Activated CD4-positive, alpha-beta T cell treated with anti-CD3 and anti-CD28 coated beads for 24 hours (primary cell): ENCODE measurements at places on chromosomes 3 and 15.

DNA sequence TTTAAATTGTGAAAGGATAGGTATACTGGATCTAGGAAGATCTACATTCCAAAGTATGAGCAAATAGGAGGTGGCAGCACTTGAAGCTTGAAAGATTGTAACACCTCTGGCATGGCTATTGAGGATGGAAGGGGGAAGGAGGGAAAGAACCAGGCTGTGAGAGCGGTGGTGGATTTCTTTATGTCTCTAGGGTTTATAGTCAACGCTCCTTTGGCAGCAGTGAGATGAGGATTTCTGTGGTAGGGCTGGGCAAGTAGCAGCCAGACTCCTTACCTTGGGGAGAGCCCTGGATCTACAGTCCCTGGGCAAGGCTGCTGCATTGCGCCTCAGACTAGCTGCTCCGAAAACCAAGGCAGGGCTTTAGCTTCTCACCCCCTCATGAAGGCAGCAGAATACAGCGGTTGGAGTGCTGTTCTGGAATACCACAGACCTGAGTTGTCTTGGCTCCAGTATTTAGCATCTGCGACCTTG is 53.2 kb downstream of the MEF2A start:
- no peak for DNase-seq

GRCh38 chr3:71783152-71783551 is 1.8 kb downstream of the PROK2 start:
- DNase-seq: no peak

GRCh38 chr3:177378168-177378567 is 180.9 kb upstream of the TBL1XR1 start:
- no peak for DNase-seq

GRCh38 chr3:141378556-141378955 is 10.3 kb downstream of the ZBTB38 start:
- DNase-seq: no peak

GRCh38 chr3:45241206-45241605 is 15.1 kb upstream of the TMEM158 start:
- DNase-seq: no peak

DNA sequence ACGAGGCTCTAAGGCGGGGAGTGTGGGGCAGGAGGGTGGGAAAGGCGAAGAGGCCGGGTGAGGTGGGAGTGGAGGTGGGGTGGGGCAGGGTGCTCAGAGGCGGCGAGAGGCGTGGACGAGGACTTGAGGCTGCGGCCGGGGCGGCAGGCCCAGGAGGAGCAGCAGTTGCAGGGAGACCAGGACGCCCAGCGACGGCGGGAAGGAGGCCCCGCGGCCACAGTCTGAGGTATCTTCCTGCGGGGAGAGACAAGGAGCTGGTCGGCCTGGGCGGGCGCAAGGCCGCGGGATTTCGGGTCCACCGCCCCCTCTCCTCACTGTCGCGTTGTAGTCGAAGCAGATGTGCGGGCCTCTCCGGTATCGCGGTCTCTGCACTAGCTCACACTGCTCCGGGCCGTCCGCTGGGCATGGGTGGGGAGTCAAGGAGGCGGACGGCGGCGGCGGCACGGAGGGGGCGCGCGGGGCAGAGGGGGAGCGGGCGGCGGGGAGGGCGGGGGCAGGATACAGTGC is 5.3 kb upstream of the TMEM115 start:
- no peak for DNase-seq

GRCh38 chr3:13474021-13474420 is 6.1 kb upstream of the HDAC11 start:
- DNase-seq: no peak

GRCh38 chr3:194312743-194313281 is 38.3 kb downstream of the CPN2 start:
- no peak for DNase-seq

DNA sequence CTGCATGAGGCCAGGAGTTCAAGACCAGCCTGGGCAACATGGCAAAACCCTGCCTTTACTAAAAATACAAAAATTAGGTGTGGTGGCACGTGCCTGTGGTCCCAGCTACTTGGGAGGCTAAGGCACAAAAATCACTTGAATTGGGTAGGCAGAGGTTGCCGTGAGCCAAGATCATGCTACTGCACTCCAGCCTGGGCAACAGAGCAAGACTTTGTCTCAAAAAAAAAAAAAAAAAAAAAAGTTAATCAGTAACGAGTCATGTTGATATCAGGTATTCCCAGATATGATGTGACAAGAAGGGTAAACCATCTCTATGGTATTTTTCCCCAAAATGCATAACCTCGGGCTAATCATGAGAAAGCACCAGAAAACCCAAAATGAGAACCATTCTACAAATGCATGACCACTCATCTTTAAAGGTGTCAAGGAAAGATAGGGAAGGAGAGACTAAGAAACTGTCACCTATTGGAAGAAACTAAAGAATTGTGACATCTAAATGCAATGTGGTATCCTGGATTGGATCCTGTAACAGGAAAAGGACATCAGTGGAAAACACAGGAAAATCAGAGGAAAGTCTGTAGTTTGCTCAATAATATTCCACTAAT is 66.5 kb upstream of the MAP4 start:
- no peak for DNase-seq

- no peak for DNase-seq
Observed at GRCh38 chr15:56838085-56838484, 80.4 kb upstream of the TCF12 start.

GRCh38 chr3:148937467-148938255 is 53.7 kb upstream of the GYG1 start:
- no peak for DNase-seq

DNA sequence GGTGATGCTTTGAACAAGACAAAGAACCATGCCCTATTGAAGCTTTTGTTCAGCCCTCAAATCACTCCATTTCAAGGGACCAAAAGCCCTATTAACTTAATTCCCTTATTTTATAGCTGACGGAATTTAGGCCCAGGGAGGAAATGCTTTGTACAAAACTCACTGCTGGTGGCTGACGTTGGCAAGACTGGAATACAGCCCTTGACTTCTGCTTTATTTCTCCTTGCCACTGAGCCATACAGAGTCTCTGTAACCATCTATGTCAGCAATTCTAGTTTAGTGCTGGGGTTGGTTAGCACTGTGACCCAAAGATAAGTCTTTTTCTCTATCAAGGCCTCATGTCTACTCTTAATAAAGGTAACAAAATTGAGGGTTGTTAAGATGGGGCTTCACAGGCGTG is 316.1 kb upstream of the TPRG1 start:
- no peak for DNase-seq
